ENCODE measurements at places on chromosomes 2 and 18. TPM values are rescaled to one million over a fixed set of nuclear protein-coding genes. Genes with fewer than 3 reads are reported as not detected.
A peak's percentile ranks its signal among the peaks of the same experiment; 100 is the strongest.

Gene SPEG
- total RNA-seq: 6.7 TPM

Gene KIAA2012
- total RNA-seq: 0.05 TPM

Gene BOLL
- not detected for total RNA-seq

Gene ZNG1B
- total RNA-seq: 23.9 TPM

Gene CCBE1
- not detected for total RNA-seq

Gene POTEI
- 0.08 TPM for total RNA-seq

Gene MRPS9
- 24.8 TPM for total RNA-seq

DNA sequence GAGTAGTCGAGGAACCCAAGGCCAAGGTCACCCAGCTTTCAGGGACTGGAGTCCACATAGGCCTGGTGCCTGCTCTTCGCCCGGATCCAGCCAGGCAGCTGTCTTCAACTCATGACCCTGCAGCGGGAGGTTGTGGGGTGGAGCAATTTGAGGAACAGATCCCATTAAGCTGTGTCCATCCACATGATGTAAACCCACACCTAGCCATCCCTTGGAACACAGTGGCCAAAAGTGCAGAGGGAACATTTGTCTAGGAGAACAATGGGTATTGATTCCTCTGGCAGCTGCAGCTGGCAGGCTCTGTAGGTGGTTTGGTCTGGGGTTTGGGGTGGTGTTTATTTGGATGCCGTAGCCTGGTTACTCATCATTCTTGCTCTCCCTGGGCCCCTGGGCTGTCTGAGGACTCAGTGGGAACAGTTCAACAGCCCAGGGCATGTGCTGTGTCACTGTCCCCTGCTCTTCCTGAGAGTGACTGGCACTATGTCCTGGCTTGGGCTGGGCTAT, 99.4 kb downstream of the TFCP2L1 start:
- no peak for DNase-seq

GRCh38 chr2:170498619-170499018, 216.5 kb upstream of the SP5 start:
- no peak for DNase-seq

- DNase-seq: no peak
Observed at GRCh38 chr2:163612332-163612731, 123.5 kb downstream of the FIGN start.

GRCh38 chr2:22788749-22789327, 596.1 kb upstream of the KLHL29 start:
- DNase-seq: no peak

DNA sequence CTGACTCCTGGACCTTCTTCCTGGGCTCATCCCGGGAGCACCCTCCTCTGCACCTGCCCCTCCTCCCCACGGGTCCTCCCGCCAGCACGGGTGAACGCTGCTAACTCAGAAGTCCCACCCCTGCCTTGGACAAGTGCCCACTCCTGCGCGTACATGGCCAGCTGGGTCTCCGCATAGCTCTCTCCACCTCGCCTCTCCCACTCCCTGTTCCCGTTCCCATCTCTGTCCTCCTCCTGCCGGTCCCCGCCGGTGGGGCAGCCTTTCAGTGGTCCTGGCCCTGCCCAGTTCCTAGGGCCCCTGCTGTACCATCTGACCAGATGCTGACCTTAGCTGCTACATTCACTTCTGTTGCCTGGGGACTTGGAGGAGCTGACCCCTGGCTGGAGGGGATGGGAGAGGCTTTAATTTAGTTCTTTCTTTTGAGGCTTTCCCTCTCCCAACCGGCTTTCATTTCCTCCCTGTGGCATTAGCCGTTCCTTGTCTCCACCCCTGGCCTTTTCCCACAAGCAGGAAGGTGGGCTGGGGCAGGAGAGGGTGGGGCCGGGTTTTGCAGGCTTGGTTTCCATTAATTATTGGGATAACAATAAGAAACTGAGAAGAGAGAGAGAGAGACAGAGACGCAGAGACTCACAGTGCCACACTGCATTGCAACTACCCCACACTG, 136.1 kb downstream of the SH3BP4 start:
- DNase-seq: peak; percentile 9

GRCh38 chr2:84823788-84824187, 57.1 kb downstream of the TRABD2A start:
- DNase-seq: no peak

All from HT-29 (cell line).